ENCODE measurements at places on chromosomes 1 and 21.

GRCh38 chr1:163378554-163378953, 56.8 kb downstream of the NUF2 start:
- no peak for DNase-seq

GRCh38 chr1:221292652-221293051, 413.4 kb downstream of the HLX start:
- no peak for DNase-seq

- no peak for DNase-seq
Observed at GRCh38 chr21:14560555-14560954, 14.4 kb upstream of the SAMSN1 start.

GRCh38 chr1:232744847-232745246, 60.4 kb upstream of the MAP10 start:
- DNase-seq: no peak

- no peak for DNase-seq
Observed at GRCh38 chr21:39799178-39799577, 54.2 kb downstream of the IGSF5 start.

- DNase-seq: no peak
Observed at GRCh38 chr1:209150114-209150513, 433.4 kb upstream of the CAMK1G start.

- no peak for DNase-seq
Observed at GRCh38 chr21:26659182-26659581, 86.1 kb upstream of the CYYR1 start.

- no peak for DNase-seq
Observed at GRCh38 chr1:42359466-42359865, 21.1 kb upstream of the RIMKLA start.

DNA sequence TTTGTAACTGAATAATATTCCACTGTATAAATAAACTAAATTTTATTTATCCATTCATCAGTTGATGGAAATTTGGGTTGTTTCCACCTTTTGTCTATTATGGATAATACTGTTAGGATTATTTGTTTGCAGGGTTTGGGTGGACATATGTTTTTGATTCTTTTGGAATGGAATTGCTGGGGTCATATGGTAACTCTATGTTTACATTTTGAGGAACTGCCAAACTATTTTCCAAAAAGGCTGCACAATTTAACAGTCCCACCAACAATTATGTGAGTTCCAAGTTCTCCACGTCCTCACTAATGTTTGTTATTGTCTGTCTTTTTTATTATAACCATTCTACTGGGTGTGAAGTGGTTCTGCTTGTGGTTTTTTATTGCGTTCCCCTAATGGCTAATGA, 4.3 kb upstream of the SERBP1 start:
- no peak for DNase-seq

DNA sequence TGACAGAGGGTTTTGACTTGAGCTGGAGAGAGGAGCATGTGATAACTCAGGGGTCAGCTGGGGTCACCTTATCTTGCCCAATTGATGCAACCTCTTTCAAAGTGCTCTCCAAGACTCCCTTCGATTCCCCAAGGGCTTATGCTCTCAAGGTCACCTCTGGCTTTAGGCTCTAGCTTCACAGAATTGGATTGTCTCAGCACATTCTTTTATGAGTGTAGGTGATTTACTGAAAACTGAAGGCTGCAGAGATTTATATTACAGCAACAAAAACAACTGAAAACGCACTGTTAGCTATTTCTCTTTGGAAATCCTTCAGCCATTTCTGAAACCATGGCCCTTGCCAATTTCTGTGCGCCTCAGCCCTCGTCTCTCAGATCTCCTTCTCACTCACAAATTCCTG, 34.5 kb upstream of the MAP1LC3C start:
- no peak for DNase-seq

GRCh38 chr1:46687921-46688509, 16.4 kb downstream of the TEX38 start:
- no peak for DNase-seq

DNA sequence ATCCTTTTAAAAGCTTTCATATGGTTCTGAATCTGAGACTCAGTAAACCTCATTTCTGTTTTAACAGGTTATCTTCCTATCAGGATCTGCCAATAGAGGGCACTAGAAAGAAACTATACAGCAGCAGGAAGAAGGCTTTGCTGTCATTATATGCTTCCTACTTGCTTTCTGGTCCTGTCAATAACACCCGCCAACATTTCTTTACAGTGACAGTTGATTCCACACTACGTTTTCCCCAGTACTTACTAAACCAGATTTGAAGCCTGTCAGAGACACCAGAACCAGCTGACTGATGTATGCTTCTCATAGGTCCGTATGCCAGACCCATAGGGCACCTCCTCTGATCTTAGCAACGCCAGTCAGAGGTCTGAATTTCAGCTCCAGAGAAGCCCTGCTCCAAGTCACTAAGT, 341.0 kb upstream of the NEGR1 start:
- no peak for DNase-seq

DNA sequence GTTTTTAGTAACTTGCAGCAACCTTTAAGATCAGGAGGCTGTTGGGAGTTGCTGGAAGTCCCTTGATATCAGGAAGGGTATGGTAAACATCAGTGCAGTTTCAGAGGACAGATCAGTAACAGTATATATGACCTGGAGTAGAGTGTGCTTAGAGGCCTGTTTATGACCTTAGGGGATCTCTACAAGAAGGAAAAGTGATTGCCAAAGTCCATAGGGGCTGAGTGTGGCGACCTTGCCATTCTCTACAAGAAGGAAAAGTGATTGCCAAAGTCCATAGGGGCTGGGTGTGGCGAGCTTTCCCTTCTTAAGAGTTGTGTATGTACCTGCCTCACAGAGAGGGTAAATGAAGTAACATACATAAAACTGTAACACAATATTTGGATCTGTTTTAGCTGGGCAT, 28.5 kb upstream of the AXDND1 start:
- DNase-seq: no peak

- no peak for DNase-seq
Observed at GRCh38 chr1:36124404-36125128, 456 bp downstream of the COL8A2 start.
